ENCODE measurements at places on chromosomes 7 and 10.

DNA sequence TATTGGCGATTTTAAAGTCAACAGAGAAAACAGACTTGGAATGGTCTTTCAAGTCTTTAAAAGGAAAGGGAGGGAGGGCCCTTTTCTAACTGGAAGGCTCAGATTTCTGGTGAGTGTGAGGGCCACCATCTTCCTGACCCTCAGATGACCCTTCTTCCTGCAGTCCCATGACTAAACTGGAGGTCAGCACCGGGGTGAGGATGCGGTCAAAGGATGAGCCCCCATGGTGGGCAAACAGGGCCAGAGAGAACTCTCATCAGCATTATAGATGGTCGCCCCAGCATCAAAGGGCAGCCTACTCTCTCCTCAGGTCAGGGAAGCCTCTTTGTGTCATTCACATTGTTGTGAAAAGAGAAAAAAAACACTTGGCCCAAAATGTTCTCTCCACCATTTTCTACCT lies 219.2 kb downstream of the LRMDA start:
- DNase-seq: no peak

GRCh38 chr10:113160641-113161040 lies 210.6 kb downstream of the TCF7L2 start:
- no peak for DNase-seq

DNA sequence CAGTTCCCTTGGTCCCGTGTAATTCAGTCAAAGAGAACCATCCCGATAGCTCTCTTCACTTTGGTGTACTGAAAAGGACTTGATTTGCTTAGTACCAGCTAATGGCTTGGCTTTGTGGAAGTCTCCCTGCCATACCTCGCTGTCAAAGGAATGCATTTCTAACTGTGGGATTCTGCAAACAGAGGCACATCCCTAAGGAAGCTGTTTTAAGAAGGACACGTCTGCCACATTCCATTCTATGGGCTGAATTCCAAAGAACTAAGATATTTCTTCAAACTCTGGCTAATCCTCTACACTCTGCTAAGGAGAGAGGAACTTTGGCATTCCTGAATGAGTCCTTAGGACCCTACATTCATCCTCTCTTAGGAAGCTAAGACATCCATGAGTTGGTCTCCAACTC lies 327.9 kb downstream of the SFMBT2 start:
- no peak for DNase-seq

GRCh38 chr7:38374507-38374906 lies 101.1 kb upstream of the TARP start:
- DNase-seq: no peak

All from SIG-M5 (cell line).